Smooth muscle cell of the umbilical artery (primary cell): ENCODE measurements at places on chromosomes 6 and 20. TPM values are rescaled to one million over a fixed set of nuclear protein-coding genes. Genes with fewer than 3 reads are reported as not detected.

The ZNF391 gene
- total RNA-seq, result 1.8 and 2.4 TPM in 2 replicates

The FAM209A gene
- not detected in 2 replicates for total RNA-seq

The GMPR gene
- 6.1 and 7.1 TPM in 2 replicates for total RNA-seq

The HFE gene
- total RNA-seq, result 16.3 and 24.6 TPM in 2 replicates

The POLR1H gene
- 13.3 and 28.2 TPM in 2 replicates for total RNA-seq

The TULP1 gene
- not detected in 2 replicates for total RNA-seq

The DCBLD1 gene
- 85.2 and 107 TPM in 2 replicates for total RNA-seq

The ERVFRD-1 gene
- total RNA-seq, result not detected in 2 replicates

The SMLR1 gene
- total RNA-seq, result not detected in 2 replicates

The LAMA5 gene
- 6.5 and 25.0 TPM in 2 replicates for total RNA-seq

The TREML4 gene
- not detected in 2 replicates for total RNA-seq

The CST7 gene
- not detected in 2 replicates for total RNA-seq

The ARHGAP40 gene
- total RNA-seq, result not detected in 2 replicates

The C6orf15 gene
- total RNA-seq, result not detected in 2 replicates

The PBOV1 gene
- total RNA-seq, result not detected in 2 replicates

The C20orf202 gene
- total RNA-seq, result not detected in 2 replicates
